Right ventricle myocardium inferior (tissue), 1 donor: ENCODE measurements at places on chromosomes 6 and 20. TPM values are rescaled to one million over a fixed set of nuclear protein-coding genes. Genes with fewer than 3 reads are reported as not detected.

Gene C6orf52
- total RNA-seq, result 0.49 TPM

DNA sequence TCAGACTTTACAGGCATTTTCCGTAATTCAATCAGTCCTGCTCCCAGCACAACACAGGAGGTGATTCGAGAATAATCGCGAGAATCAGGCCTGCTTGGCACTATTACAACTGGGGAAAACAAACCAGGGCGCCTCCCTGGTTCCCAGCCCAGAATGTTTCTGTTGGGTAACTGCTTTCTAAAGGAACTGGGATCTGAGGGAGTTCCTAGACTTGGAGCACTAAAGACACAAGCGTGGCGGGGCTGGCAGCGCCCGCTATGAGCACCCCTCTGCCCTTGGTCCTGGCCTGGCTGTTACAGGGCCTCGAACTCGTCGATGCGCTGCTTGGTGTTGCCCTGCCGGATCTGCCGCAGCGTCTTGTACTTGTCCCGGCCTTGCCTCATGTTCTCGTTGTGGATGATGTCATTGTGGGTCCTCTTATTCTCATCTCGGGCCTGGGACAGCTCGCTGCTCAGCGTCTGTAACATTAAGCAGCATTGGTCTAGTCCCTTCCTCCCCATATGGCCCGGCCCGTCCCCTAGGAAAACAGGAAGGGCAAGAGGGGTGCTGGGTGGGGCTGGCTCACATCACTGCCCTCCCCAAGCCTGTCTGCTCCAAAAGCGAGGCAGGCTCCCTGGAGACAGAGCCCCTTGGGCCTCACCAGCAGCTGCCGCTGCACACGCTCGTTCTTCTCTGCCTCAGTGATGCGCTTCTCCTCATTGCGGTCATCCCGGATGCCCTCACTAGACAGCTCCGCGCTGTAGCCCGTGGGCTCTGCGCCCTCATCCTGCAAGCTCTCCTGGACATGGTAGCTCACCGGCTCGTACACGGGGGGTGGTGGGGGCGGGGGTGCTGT is 52.3 kb downstream of the EZR start:
- no peak for DNase-seq

Gene COL21A1
- 20.0 TPM for total RNA-seq

GRCh38 chr6:37241775-37242428 is 15.7 kb upstream of the TBC1D22B start:
- no peak for DNase-seq

- no peak for DNase-seq
Observed at GRCh38 chr6:97069363-97069762, 144.8 kb downstream of the KLHL32 start.

- no peak for DNase-seq
Observed at GRCh38 chr20:11790046-11790445, 127.6 kb upstream of the BTBD3 start.

Gene MOXD1
- 3.1 TPM for total RNA-seq

- no peak for DNase-seq
Observed at GRCh38 chr6:90890683-90891330, 303.9 kb upstream of the MAP3K7 start.

DNA sequence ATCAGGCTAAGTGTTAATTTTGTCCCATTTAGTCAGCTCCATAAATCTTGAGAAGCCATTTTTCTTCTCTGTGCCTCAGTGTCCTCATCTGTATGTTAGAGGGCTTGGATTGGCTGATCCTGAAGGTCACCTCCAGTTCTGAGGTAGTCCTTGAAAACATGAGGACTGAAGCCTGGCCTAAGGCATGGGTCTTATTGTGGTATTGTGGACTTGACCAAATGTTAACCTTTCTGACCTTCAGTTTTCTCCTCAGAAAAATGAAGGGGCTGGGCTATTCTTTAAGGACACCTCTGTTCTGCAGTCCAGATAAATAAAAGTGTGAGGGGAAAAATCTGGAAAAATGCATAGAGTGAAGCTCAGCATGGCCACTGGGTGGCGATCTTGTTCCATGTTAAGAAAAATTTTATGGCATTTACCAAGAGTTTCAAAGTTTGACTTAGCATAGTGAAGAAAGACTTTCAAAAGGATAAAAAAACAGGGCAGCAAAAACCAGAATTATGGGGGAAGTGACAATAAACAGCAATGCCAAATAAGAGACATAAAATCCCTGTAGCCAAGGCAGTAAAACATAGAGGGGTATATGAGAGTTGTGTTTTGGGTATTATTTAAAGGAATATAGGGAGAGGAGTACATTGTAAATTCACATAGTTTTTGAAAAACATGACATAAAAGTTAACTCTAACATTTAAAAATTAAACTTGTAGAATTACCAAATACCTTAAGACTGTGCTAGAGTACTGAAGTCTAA is 13.2 kb upstream of the TFB1M start:
- DNase-seq, result no peak

- no peak for DNase-seq
Observed at GRCh38 chr6:30590509-30590908, 19.3 kb downstream of the ABCF1 start.

Gene SYNDIG1
- total RNA-seq, result 15.8 TPM

DNA sequence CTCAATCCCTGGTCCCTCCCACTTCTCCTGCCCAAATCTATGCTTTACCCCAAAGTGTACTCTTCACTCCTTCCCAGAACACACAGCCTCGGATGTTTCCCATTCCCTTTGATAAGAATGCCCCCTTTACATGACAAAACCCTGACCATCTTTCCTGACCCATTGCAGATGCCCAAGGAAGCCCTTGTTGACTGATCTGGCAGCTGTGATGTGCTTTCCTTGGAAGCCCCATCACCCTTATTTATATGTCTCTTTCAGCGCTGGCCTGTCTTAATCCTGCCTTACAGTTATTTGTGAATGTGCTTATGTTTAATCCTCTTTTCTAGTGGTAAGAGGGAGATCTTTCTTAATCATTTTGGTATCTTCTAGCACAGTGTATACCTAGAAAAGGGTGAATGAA is 523.1 kb downstream of the CD83 start:
- no peak for DNase-seq

GRCh38 chr6:121032268-121033006 is 301.8 kb downstream of the TBC1D32 start:
- no peak for DNase-seq

- no peak for DNase-seq
Observed at GRCh38 chr20:7207186-7207798, 439.8 kb downstream of the BMP2 start.

DNA sequence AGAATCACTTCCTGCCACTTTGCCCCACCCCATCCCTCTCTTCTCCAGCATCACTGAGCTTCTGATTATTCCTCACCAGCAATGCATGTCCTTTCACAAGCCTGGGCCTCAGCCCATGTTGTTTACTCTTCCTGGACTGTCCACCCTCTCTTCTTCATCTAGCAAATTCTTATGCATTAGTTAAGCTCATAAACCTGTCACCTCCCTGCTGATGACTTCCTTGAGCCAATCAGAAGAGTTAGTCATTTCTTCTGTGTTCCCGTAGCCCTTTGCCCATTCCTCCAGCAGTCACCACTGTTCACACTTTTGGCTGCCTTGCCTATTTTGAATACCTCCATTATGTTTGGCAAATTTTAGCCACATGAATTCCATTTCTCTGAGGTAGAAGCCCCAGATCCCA is 4.1 kb upstream of the CRYBG1 start:
- no peak for DNase-seq

- no peak for DNase-seq
Observed at GRCh38 chr6:137851669-137852068, 15.4 kb upstream of the TNFAIP3 start.

- DNase-seq, result peak; percentile 87
Observed at GRCh38 chr20:884983-885952, 30.9 kb downstream of the ANGPT4 start.

DNA sequence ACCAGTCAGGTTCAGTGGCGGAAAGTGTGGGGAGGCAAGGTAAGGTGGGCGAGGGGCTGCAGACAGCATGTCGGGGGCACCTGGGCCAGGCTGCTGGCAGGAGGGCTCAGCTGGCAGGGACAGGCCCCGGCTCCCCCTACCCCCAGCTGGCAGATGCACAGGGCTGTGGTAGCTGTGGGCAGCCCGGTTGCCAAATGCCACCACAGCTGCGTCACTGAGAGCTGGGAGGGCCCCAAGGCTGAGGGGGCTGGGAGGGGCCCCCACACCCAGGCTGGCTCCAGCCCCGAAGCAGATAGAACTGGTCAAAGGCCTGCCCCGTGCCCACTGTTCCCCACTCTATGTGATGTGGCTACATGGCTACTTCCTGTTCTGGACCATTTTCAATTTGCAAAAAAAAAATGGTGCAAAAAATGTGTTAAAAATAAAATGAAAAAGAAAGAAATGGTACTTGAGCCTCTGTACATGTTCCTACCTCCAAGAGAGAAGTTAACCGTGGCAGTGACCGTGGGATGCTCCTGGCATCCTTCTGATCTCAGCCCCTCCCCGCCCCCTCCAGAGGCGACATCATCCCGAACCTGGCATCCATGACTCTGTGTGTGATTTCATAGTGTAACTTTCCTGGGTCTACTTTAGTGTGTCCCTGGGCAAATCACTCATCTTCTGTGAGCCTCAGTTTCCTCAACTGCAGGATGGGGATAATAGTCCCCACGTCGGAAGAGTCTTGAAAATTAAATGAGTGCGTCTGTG is 64.4 kb downstream of the UBE2V1 start:
- no peak for DNase-seq

- no peak for DNase-seq
Observed at GRCh38 chr20:32319100-32319499, 39.0 kb upstream of the ASXL1 start.
